MG63 (cell line): ENCODE measurements at places on chromosomes 2 and 18.

DNA sequence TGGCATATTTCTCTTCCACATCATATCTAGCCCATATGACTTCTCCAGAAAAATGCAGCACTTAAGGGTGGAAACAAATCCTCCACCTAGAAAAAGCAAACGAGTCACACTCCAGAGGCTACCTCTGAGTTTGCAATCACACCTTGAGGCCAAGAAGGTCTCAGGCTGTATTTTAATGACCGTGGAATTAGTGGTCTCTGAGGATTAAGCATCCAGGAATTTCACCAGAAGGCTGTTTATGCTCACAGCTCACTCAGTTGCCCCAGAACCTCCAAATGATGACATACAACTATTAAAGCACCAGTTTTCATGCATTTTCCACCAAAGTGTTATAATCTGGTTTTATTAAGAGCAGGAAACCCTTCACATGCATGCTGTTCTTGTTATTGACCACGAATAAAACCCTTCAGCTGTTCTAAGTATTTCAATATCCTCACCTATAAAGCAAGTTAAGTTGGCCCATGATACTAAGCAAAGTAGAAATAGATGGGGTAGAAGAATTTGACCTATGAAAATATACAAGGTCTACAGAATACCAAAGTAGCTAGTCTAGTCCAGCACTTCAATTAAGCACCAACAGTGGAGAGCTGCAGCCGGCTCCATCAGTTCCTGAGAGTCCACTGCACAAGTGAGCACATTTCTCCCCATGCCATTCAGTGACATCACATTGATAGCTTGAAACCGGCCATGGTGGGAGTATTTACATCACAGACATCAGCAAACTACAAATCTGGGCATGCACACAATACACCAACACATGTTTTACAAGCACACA is 39.5 kb upstream of the SLC14A1 start:
- no peak for DNase-seq

GRCh38 chr2:39512434-39512935 is 75.4 kb upstream of the MAP4K3 start:
- DNase-seq = no peak

GRCh38 chr2:168432565-168433186 is 23.4 kb upstream of the CERS6 start:
- no peak for DNase-seq

- DNase-seq = no peak
These were observed 1271.7 kb upstream of the SLC39A10 start for GRCh38 chr2:194385376-194385775.

DNA sequence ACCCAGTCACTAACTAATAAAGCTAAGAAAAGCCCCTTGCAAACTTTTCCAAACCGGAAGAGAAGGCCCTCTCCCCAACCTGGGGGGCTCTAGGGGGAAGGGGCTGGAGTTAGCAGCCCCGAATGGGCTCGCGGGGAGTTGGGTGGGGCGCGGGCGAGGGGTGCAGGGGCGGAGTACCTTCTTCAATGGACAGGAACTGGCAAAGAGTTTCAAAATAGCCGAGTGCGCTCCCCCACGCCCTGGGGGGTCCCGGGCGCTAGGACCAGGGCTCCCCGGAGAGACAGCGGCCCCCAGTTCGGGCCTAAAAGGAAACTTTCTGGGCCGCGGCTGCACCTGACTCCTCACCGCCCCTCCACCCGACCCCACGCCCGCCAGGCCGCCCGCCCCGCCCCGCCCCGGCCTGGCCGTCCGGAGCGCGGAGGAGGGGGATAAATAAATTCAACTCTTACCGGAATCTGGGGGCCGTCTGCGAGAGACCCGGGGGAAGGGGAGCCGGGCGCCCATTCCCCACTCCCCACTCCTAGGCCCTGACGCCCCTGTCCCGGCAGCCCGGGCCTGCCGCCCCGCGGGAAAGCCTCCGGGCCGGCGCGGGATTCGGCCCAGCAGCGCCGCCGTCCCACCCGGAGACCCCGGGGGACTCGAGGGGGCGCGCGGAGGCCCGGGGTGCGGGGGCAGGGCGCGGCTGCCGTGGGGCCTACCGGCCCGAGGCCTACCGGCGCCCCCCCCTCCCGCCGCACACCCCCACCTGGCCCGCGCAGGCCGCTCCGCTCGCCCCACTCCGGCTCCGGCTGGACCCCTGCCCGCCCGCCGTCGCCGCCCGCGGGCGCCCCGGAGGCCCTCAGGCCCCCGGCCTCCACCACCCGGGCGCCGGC is 868 bp downstream of the INO80D start:
- peak; percentile 57 for DNase-seq

GRCh38 chr2:231810905-231811304 is 24.7 kb downstream of the COPS7B start:
- peak; percentile 81 for DNase-seq
